Cerebellar nuclear complex (tissue), 1 donor: ENCODE measurements at places on chromosomes 3 and 15.

DNA sequence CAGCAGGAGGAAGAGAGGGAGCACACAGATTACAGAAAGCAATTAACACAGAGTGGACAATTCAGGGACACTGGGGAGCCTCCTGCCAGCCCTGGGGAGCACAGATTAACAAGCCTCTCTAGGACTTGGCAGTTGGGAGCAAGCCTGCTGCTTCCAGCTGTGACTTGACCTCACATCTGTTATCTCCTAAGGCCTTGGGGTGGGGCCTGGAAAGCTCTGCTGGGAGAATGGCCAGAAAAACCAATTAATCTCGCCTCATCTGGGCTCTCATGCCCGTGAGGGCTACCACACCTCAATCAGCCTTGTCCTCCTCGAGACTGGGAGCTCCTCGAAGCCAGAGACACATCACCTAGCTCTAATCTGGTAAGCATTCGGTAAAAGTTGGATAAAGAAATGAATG, 39.1 kb downstream of the SEMA5B start:
- no peak for DNase-seq

GRCh38 chr15:47742334-47742733, 25.0 kb downstream of the SEMA6D start:
- DNase-seq: no peak

- no peak for DNase-seq
Observed at GRCh38 chr3:81277853-81278252, 483.6 kb downstream of the GBE1 start.

- DNase-seq: no peak
Observed at GRCh38 chr3:163315786-163316185, 1762.5 kb downstream of the SI start.

GRCh38 chr3:57903124-57903890, 104.9 kb upstream of the FLNB start:
- no peak for DNase-seq

DNA sequence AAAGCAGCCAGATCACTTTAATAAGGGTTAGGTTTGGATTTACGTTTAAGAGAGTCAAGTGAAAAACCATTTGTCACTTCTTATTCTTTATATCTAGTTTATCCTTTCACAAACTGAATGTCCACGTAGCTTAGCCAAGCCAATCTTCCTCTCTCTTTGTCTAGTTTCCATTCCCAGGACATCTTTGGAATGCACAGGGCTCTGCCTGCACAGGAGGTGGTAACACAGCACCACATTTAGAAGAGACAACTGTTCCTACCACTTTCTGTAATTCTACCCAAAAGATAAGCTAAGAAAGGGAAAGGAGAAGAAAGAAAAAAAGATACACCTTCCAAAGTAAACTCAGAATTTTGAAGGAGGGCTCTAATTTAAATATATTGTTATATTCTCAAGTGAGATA, 67.9 kb downstream of the IGSF11 start:
- no peak for DNase-seq

- DNase-seq: no peak
Observed at GRCh38 chr3:13937131-13937530, 57.3 kb upstream of the WNT7A start.

DNA sequence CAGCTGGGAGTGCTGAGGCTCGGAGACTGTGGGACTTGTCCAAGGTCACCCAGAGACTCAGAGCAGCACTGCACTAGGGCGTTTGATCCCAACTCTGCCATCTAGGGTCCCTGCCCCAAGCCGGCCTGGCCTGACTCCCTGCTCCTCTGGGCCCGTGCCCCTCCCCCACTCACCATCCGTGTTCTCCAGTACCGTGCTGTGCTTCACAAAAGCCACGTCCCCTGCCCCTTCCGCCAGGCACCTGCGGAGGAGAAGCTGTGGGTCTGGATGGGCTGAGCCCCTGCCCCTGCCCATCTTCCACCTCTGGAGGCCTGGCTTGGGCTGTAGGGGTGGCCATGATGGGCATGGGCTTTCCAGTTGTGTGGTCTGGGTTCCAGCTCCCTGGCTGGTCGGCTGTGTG, 8.4 kb downstream of the MELTF start:
- DNase-seq: no peak

DNA sequence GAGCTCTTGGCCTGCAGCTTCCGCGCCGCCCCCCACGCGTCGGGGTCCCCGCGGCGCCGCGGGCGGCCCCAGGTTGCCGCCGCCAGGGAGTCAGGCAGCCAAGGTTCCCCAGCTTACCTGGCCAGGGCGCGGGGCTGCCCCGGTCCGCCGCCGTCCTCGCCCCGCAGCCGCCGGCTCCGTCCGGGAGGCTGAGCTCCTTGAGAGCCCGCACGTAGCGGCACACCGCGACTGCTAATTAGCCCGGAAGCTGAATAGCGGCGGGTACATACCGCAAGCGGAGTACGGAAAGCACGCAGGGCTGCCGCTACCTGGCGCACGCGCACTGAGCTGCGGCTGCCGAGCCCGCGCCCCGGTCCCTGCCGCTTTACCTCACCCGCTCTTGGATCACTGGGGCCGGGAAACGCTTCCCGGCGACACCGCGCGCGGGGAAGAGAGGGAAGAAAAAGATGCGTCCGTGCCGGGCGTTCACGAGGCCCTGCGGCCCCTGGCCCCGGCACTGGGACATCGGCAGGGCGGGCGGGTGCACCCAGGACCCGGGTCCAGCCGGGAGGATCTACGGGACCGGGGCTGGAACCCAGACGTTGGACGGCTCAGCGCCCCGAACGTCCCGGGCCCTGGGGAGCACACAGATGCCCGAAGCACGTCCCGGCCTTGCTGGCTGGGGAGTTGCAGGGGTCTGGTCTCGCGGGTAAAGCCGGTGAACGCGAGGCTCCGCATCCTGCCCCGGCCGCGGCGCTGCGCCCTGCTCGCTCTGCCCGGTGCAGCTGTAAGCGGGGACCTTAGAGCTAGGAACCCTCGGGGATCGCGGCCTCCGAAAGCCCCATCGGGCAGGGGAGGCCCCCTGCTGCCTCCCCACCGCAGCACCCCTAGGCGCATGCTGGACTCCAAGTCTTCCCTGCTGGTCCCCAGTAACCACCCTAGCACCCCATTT, at the start of gene GOLGA8B:
GOLGA8B (minus strand) TSS at position 253 of the 931 bp plus-strand sequence. CDS start 47,739 bp downstream, outside the sequence.
- no peak for DNase-seq

- DNase-seq: no peak
Observed at GRCh38 chr3:64905906-64906410, 218.2 kb upstream of the ADAMTS9 start.

DNA sequence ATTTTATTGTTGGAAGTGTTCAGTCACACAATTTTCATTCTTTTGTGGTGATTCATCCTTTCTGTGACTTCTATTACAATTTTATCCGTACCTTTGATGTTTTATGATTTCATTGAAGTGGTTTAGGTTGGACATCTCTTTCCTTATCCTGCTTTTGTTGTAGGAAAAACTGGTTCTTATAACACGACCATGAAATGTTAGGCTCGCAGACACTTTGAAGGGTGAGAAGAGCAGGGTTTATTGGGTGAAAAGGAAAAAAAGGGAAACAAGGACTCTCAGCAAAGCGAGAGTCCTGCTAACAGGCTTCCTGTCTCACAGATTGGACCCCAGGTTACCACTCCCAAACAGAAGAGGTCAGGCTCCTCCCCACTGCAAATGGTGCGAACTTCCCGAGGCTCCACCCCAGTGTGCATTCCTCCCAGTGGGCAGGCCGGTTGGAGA, 257.4 kb downstream of the STXBP5L start:
- DNase-seq: no peak

GRCh38 chr3:126907557-126907956, 75.4 kb upstream of the PLXNA1 start:
- no peak for DNase-seq

GRCh38 chr3:150666167-150666566, 37.6 kb downstream of the ERICH6 start:
- DNase-seq: no peak

DNA sequence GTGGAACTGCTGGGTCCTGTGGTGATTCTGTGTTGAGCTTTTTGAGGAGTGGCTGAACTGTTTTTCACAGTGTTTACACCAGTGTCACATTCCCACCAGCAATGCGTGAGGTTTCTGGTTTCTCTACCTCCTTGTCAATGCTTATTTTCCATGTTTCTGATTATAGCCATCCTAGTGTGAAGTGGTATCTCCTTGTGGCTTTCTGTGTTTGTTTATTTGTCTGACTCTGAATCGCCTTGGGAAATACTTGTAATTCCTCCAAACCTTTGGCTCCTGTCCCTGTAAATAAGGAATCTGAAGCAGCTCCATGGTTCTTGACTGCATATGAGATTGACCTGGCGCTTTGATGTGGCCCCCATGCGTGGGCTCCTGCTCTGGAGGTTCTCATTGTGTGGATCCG, 20.6 kb downstream of the FAN1 start:
- no peak for DNase-seq

DNA sequence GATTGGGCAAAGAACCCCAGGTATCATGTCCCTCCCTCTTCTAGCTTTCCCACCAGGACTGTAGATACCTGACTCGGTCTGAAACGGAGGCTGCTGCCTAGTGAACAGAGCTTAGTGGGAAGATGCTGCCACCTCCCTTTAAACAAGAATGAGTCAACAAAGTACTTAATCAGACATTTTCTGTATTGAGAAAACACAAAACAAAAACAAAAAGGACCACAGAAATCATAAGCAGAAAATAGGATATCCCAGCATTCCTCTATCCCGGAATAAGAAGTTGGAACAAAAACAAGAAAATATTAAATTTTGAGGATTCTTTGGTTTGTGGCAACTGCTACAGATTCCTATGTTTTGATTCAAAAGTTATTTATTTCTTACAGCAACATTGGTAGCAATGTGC, 51.7 kb upstream of the COL8A1 start:
- no peak for DNase-seq

GRCh38 chr3:133464573-133464972, 64.7 kb downstream of the BFSP2 start:
- DNase-seq: no peak

GRCh38 chr3:160218136-160218535, 7.1 kb upstream of the C3orf80 start:
- no peak for DNase-seq

DNA sequence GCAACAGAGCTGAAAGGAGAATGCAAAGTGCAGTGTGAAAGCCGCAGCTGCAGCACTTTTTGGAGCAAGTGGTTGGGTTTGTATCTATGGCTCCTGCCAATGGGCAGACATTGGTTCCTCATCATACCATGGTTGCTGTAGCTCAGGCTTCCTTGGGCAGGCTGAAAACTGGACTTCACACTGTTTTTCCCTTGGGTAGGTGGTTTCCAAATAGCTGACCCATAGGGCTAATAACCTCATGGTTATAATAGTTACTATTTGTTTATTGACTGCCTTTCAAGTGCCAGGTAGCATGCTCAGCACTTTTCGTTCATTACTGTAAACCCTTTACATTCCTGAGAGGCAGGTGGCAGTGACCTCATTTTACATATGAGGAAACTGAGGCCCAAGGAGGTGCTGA, 4.5 kb downstream of the CGNL1 start:
- no peak for DNase-seq

DNA sequence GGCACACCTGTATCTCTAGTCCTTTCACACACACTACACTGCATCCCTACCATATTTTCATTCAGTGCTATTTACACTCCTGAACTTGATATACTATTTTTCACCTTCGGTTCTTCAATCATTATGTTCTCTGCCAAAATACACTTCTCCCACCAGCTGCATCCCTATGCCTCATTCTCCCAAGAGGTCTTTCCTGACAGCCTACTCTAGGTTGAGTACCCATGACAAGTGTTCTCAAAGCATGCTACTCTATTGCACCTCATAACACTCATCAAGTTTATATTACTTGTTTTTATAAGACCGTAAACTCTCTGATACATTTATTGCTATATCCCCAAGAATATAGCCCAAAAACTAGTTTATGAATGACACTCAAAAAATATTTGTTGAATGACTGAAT, 549.5 kb downstream of the PYDC2 start:
- DNase-seq: no peak

GRCh38 chr3:194296454-194297263, 54.5 kb downstream of the CPN2 start:
- no peak for DNase-seq

DNA sequence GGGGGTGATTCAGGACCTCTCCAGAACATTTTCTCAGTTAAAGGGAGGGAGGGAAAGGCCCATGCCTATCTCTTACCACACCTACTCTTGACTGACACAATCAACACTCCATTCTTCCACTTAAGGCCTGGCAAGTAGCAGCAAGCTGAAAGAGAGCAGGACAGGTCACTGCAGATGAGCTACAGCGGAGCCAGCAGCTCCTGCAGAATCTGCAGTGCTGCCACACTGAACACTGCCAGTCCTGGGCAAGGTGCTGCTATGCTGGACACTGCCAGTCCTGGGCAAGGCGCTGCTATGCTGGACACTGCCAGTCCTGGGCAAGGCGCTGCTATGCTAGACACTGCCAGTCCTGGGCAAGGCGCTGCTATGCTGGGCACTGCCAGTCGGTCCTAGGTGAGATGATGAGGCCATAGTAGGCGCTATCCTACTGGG, 143.7 kb downstream of the MYLK start:
- no peak for DNase-seq

- DNase-seq: no peak
Observed at GRCh38 chr15:68782589-68783161, 38.0 kb downstream of the ANP32A start.

DNA sequence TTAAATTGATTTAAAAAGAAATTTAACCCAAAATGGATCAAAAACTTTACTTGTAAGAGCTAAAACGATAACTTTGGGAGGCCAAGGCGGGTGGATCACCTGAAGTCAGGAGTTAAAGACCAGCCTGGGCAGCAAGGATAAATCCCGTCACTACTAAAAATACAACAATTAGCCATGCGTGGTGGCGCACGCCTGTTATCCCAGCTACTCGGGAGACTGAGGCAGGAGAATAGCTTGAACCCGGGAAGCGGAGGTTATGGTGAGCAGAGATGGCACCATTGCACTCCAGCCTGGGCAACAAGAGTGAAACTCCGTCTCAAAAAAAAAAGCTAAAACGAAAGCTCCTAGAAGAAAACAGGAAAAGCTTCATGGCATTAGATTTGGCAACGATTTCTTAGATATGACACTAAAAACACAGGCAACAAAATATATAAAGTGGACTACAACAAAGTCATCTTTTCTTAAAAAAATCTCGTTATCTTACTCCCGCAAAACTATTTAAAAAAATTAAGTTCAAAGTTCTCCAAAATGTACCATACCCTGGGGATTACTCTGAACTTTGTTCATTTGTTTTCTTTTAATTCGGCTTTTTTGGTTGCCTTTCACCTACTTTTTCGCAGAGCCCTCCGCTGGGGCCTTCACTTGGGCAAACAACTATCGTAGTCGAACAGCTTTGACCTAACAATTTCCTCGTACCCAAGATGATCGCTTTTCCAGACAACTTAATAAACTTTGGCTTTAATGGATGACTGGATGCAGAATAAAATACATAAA, 2.9 kb downstream of the HDDC3 start:
- no peak for DNase-seq

GRCh38 chr15:48330105-48330785, 984 bp upstream of the DUT start:
- no peak for DNase-seq

DNA sequence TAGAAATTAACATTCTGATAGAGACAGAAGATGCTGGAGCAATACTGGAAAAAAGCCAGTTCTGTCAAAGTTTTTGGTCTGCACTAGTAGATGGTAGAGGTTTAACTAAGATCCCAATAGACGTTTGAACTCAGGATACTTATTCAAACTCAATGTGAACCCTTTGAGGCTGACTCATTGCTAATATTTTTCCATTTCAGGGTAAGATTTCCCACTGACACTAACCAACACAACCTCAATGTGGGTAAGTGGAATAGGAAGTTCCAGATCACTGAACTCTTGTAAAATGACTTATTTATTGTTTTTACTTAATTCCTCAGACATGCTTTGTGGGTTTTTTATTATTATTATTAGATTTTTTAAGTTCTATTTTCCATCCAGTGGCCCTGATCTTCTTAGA, 1024.8 kb downstream of the EPHA3 start:
- no peak for DNase-seq
